Stimulated activated effector memory CD8-positive, alpha-beta T cell treated with anti-CD3 and anti-CD28 coated beads, Interleukin-12 subunit alpha, Interleukin-12 subunit beta, amount 100 ng/mL, for 72 hours (primary cell): ENCODE measurements at places on chromosomes 3 and 15.

GRCh38 chr15:93241696-93242585 is 152.9 kb upstream of the RGMA start:
- DNase-seq, result no peak

DNA sequence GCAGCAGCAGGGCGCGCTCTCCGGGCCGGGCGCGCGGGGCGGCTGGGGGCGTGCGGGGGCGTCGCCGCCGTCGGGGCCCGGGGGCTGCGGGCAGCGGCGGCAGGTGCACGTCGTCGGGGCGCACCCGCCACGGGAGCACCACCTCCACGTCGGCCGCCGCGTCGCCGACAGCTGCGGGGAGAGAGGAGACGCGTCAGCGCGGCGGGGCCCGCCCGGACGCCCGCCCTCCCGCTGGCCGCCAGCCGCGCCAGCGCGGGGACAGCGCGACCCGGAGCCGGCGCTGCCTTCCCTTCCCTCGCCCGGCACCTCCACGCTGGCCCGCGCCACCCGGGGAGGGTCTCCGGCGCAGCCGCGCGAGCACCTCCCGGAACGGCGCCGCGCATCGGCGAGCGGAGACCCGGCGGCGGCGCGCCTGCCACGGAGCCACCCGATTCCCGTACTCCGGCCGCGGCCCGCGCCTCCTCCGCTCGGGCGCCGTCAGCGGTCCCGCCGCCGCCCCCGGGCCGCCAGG is 481 bp downstream of the ADAMTS17 start:
- no peak for DNase-seq

DNA sequence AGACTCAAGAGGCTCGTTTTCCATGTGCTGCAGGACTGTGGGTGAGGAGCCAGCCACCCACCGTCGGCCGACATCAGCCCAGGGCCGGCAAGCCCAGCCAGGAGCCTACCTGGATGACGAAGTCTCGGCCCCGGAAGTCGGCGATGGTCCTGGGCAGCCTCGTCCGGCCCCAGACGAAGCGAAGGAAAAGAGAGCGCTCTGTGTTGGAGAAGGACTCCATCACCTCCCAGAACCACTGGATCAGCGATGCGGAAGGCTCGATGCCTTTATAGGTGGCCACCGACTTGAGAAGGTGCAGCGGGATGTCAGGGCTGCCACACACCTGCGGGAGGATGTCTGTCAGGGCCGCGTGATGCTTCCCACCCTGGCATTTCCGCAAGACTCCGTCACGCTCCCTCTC is 13.8 kb upstream of the OCA2 start:
- no peak for DNase-seq

DNA sequence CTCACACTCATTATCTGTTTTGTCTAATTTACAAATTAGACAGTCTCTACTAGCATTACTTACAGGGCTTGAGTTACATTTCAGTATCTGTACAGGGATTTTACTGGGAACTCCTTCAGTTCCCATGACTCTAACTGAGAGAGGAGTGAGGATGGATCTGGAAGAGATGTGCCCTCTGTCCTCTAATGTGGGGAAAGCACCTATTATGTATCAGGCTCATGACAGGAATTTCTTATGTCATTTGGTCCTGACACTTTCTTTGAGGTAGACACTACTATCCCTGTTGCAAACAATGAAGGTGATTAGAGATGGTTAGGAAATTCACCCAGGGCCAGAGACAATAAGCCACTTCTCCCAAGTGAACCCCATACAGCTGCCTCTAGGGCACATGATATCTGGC is 10.9 kb upstream of the NCKIPSD start:
- DNase-seq, result no peak

- DNase-seq, result no peak
Measured at GRCh38 chr3:109430911-109431563, 93.7 kb upstream of the DPPA4 start.

GRCh38 chr15:57649138-57649537 is 57.4 kb upstream of the POLR2M start:
- DNase-seq, result no peak

- no peak for DNase-seq
Measured at GRCh38 chr3:173013219-173013832, 127.7 kb downstream of the SPATA16 start.

DNA sequence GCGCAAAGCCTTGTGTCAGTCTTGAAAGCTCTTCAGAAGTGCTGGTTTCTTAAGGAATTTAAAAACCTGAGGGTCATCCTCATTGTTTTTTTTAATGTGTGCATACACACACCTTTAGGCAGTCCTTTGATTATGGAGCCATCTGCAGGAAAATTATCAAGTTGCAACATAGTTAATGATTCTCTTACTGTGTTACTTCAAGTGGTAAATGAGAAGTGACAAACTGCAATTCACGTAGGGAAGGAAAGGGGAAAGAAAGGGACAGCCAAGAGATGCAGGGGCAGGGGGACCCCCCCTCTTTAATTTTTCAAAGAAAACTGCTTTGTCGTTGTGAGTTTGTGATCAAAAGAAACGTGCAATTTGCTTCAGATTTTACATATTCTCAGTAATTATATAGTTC is 162.4 kb upstream of the CGNL1 start:
- DNase-seq, result no peak

DNA sequence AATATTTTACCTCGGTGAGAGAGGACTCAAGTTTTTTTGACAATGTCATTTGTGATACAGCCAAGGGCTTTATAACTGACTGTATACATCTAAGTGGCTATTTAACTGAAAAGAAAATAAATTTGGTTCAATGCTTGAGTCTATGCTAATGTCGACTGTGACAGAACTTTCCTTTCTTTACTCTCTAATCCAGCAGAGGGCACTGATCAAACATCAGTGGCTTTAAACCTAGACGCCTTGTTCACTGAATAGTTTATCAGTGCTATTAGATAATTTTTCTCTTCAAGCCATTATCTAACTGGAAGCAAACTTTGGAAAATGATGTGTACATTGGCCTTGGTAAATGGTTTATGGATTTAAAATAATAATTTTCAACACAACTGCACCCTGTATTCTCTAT is 285.1 kb downstream of the CHL1 start:
- no peak for DNase-seq

DNA sequence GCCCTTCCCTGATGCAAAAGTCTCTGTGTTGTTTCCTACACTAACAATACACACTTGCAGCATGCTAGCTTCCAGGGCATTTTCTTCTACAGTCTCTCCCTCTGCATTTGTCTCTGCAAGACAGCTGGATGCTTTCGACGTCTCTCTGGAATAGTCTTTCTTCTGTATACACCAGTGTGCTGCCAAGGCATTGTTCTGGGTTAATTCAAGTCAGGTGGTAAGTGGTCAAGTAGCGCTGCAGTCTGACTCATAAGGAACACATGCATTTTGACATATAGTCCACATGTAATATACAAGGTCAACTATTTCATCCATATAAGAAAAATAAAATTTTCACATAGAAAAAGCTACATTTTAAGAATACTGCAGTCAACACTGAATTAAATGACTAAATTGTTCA is 92.7 kb downstream of the MYLK start:
- DNase-seq, result no peak

GRCh38 chr3:102673271-102674115 is 238.7 kb downstream of the ZPLD1 start:
- peak; percentile 75 for DNase-seq

DNA sequence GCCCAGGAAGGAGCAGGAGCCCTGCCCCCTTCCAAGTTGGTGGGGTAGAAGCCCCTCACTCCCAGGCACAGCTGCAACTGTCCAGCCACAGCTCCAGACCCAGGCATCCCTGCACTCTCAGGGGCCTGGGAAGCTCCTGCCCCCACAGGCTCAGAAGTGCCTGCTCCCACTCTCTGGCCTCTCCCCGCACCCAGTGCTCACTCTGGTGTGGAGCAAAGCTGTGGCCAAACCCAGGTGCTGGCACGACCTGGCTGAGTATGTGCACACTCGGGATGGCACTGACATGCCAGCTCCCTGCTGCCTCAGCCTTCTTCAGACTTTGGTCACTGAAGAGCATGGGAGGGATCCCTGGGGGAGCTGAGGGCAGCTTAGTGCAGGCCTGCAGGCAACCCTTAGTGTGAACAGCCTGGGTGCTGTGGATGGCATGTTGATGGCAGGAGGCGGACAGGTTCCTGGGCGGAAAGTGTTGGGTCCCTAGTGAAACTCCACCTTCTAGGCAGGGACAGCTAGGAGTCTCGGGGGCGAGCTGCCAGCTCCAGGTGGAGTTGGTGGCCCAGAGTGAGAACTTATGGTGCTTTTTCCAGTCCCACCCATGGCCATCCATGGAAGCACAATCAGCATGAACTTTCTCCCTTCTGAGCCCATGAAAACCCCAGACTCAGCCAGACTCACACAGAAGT is 489.2 kb upstream of the ROBO2 start:
- DNase-seq, result no peak

- no peak for DNase-seq
Measured at GRCh38 chr15:57379487-57379886, 3.2 kb downstream of the CGNL1 start.

DNA sequence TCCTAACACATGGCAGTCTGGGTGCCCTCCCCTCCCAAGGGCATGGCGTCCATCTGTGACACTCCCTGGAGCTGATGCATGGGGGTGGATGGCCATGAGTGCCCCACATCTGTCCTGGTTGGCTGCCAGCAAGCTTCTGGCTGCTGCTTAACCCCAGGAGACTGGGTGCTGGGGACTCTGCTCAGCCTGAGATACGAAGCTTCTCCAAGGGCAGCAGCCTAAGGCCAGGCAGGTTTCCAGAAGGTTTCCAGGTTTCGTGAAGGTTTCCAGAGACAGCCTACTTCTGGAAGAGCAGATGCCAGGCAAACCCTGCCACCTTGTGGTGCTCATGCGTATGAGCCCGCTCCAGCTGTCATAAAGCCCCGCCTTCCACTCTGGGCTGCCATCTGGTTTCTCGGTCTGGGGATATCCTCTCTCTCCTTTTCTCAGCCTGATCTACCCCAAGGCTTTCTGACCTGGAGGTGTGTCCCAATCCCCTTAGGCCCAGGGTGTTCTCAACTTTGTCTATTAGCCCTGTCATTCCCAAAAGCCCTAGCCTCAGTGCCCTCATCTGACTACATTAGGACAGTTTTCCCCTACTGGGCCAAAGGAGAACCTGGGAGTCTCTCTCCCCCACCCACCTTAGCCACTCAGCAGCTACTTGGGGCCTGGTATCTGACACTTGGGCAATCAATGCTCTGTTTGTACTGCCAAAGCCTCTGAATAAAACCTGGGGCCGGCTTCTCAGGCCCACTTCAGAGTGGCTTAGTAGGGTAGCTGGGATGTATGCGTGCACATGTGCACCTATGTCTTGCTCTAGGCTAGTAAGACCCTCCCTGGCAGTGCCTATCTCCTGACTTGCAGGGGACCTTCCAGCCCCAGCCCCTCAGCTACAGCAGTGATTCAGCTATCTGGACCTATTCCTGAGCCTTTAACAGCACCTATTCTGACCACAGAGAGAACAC is 12.0 kb downstream of the MRPL46 start:
- DNase-seq, result no peak

GRCh38 chr15:91807122-91807521 is 46.4 kb upstream of the SLCO3A1 start:
- no peak for DNase-seq

DNA sequence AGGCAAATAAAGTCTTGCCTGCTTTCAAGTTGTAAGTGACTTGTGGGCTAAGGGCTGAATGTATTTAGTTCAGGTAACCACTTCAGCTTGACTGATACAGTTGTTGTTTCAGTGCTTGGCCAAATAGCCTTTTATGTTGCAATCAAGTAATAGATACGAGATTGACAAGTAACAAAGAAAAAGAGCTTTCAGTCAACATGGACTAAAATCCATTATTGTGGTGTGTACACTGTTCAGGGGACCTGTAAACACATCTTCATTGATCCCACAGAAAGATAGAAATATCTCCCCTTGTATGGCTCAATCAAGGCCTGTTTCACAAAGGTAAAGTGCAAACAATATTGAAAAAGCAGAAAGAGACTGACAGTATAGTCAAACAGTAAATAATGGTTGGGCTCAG is 224.8 kb upstream of the TMCO5A start:
- no peak for DNase-seq

GRCh38 chr3:128196647-128197046 is 43.4 kb downstream of the EEFSEC start:
- no peak for DNase-seq

GRCh38 chr3:30742796-30743619 is 136.6 kb downstream of the TGFBR2 start:
- DNase-seq, result no peak

DNA sequence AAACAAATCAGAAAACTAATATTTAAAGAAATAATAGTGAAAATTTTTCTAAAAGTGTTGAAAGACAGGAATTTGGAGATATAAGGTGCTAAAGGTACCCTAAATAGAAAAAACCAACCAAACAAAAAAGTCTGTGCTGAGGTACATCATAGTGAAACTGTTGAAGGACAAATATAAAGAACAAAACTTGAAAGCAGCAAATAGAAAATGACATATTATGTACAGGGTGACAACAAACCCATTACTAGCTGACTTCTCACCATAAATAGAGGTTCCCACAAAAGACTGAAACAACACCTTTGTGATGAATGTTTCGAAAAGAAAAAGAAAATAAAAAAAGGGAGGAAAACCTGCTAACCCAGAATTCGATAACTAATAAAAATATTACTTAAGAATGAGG is 502.5 kb upstream of the NECTIN3 start:
- DNase-seq, result no peak

DNA sequence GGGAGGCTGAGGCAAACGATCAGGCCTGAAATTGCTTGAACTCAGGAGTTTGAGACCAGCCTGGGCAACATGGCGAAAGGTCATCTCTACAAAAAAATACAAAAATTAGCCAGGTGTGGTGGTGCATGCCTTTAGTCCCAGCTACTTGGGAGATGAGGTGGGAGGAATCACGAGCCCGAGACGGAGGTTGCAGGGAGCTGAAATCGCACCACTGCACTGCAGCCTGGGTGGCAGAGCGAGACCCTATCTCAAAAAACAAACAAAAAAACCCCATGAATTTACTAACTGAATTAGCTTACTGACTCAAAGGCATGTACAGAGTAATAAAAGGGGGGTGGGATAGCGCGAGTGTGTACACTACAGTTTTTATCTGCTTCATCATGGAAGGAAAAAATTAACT is 19.3 kb downstream of the ARF4 start:
- DNase-seq, result no peak

DNA sequence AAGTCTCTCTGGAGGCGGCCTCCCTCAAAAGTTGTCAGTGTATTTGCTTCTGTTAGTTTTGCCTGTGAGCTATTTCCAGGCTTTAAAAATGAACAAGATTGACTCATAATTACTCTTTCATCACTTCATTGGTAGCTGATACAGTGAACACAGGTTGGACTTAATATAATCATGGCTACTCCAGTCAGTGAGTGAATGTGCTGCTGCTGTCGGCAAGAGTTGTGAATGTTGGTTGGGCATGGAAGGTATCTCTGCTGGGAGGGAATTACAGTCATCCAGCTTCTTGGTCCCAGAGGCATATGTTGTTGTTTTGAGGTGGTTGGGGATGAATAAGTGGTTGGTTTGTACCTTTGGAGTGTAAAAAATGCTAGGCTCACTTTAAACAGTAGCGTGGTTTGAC is 11.5 kb downstream of the TCF12 start:
- DNase-seq, result no peak

- DNase-seq, result no peak
Measured at GRCh38 chr3:64244011-64244942, 19.0 kb upstream of the PRICKLE2 start.

GRCh38 chr3:111331912-111332311 is 210.1 kb upstream of the CD96 start:
- no peak for DNase-seq

GRCh38 chr3:159128628-159129027 is 326.8 kb downstream of the MFSD1 start:
- DNase-seq, result no peak

GRCh38 chr15:80160570-80161156 is 7.9 kb downstream of the FAH start:
- DNase-seq, result no peak
